ENCODE measurements at places on chromosomes 11 and 22.

GRCh38 chr11:35045236-35045820, 93.6 kb upstream of the CD44 start:
- peak; percentile 97 for DNase-seq

DNA sequence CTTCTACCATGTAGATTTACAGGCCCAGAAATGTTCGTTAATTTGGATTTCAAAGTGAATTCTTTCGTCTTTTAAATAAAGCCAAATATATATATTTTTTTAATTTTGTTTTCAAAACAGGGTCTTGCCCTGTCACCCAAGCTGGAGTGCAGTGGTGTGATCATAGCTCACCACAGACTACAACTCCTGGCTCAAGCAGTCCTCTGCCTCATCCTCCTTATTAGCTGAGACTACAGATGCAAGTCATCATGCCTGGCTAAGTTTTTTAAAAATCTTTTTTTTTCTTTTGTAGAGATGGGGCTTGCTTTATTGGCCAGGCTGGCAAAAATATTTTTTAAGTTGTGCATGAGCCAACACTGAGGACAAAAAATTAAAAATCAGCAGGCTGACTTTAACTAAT, 5.0 kb upstream of the LMO2 start:
- DNase-seq = no peak

- DNase-seq = no peak
These were observed 111.7 kb downstream of the ZNF280B start for GRCh38 chr22:22396741-22397291.

DNA sequence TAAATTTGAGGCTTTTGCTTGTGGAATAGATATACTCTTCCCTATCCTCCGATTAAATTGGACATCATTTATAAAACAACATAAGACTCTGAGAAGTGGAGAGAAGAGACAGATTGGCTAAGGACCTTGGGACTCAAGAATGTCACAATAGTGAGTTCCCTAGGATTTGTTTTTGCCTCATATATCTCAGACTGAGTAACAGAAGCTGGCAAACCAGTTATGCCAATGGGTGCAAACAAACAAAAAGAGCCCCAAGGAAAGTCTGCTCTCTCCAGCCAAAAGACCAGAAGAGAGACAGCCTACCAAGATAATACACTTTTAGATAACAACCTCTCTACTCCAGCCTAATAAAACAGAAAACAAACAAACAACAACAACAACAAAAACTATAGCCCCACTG, 28.9 kb downstream of the DEUP1 start:
- DNase-seq = no peak

DNA sequence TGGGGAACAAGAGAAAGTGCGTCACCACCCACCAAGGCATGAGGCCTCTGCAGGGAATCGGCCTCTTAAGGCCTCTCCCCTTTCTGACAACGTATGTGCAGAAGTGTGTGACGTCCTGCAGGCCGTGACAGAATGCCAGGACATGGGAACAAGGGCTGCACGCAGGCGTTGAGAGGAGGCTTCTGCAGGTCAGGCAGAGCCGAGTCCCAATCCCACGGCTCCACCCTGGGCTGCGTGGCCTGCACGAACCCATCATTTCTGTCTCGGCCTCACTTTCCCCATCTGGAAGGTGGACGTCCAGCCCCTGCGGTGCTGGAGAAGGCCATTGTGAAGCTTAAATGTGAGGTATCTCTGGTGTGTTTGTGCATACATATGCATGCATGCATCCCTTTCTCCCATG, 61.8 kb downstream of the SHANK2 start:
- DNase-seq = no peak

GRCh38 chr11:110123003-110123402, 29.8 kb downstream of the ZC3H12C start:
- DNase-seq = no peak

DNA sequence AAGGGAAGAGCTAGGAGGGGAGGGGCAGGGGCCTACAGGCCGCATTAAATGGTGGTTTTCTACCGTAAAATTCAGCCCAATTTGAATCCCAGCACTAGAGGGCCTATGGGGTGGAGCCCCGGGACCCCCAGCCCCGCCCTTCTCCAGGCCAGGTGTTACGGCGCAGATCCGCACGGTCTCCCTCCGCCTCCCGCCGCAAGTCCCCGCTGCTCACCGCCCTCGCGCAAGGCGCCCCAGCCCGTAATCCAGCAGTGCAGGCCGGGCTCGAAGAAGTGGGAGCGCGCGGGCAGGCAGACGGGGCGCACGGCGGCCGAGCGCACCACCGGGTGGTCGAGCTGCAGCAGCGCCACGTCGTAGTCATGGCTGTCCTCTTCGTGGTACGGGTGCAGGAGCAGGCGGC, 17.3 kb downstream of the KCTD17 start:
- no peak for DNase-seq

- DNase-seq = no peak
These were observed 988.1 kb downstream of the NTM start for GRCh38 chr11:132358573-132358953.

DNA sequence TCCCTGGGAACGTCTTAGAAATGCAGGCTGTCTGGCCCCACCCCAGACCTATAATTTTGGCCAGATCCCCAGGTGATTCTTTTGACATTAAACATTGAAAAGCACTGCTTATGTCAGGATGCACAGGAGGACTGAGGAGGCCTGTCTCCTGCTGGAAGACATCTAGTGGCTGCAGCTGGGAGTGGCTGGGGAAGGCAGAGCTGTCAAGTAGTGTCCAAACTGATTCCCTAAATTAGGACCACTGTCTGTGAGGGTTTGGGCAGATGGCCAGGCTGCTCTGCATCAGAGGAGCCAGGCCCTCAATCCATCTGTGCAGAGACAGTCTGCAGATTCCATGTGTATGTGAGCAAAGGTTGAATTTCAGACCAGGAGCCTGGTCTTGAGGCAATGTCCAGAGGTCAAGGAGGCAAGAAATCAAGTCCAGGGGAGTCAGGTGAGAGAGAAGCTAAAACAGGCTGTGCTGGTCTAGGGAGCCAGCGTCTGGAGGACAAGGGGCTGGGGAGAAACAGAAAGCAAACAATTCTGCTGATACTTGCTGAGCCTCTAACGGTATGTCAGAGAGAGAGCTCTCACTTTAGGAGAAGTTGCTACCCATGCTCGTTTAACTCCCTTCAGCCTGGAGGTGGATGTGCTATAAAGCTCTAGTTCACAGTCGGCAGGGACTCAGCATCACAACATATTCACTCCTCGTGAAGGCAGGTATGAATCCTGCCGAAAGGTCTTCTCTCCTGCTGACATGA, 15.3 kb upstream of the SYTL2 start:
- no peak for DNase-seq

DNA sequence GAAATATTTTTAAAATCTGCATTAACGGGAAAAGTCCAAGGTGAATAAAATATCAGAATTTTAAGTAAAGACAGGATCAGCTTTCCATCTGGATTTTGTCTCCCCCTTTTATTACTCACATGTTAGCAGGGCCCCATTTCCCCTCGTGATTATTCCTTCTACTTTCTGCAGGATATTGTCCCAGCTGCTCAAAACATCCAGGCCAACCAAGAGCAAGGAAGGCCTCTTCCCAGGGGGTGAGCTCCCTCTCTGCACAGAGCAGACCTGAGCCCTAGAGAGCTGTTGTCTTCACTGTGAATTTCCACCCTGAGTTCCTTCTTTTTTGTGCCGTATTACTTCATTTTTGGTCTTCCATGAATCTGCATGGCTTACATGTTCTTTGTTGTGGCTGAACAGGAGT, 3.7 kb upstream of the TMPRSS13 start:
- DNase-seq = no peak

DNA sequence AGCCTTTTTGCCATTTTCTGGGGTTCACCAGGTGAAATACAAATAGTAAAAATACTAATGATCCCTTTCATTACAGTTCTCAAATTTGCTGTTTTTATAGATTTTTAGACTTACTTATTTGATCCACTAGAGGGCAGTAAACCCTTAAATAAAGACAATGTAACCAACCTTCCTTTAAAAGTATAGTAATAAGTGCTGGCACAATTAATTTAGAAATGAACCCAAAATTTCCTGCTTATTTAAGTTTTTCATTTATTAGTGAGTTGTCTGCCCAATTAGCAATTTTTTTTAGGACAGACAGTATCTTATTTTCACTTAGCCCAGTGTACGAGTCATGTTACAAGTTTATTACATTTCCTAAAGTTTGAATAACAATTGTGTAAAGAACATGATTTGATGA, 4.7 kb downstream of the DDIAS start:
- DNase-seq = peak; percentile 18

DNA sequence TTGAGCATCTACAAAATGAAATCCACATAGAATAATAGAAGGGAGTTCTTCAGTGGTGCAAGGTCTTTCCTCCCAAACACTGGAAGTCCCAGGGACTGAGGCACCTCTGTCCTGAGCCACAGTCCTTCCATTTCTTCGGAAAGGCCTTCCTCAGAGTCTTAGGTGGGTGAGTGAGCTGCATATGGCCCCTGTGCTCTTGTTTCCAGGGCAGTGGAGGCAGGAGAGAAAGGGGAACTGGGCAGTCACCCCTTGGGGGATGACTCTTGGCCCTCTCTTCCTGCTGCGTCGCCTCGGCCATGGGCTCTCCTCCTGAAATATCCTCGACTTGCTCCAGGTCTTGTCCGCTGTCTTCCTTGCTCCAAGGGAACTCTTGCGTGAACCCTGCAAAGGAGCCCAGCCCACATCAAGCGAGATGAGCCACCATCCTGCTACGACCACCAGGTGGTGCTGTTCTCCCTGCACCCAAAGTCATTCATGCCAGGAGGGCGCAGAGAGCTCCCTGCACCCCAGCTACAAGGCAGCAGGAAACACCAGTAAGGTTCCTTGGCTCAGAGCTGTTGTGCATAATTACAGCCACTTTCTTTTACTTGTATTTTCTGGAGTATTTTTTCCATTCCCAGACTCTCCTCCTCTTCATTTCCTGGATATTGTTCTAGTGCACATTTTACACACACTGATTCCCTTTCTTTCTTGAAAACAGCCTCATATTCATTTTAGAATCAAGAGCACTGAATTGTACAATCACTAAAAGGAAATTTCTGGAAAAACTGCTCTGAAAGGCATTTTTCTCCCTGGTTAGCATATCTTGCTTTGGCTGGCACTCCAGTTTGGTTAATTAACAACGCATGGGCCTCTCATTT, 397.8 kb downstream of the OPCML start:
- DNase-seq = peak; percentile 1

DNA sequence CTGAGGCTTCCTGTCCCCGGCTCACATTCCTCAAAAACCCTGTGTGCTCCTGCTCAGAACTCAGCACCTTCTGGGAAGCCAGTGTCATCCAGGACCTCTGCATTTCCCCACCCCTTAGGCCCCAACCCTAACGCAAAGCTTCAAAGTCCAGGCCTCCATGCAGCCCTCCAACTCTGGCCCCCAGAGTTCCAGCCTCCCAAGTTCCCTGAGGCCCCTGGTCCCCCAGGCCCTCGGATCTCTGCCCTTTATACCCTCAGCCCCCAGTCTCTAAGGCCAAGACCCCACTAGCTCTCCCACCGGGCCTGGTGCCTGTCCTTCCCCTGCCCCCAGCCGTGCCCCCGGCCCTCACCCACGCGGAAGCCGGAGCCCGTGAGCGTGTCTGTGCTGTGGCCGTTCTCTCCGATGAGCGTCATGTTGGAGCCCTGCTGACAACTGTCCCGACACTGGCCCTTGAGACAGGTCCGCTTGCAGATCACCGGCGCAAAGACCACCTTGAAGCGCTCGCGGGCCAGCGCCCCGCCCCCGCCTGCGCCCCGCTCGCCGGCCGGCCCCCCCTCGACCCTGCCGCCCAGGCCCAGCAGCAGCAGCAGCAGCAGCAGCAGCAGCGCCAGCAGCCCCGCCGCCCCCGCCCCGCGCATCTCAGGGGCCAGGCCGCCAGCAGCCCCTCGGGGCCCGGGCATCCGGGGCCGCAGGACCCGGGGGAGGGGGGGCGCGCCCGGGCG, 718 bp downstream of the LTBP3 start:
- DNase-seq = no peak

DNA sequence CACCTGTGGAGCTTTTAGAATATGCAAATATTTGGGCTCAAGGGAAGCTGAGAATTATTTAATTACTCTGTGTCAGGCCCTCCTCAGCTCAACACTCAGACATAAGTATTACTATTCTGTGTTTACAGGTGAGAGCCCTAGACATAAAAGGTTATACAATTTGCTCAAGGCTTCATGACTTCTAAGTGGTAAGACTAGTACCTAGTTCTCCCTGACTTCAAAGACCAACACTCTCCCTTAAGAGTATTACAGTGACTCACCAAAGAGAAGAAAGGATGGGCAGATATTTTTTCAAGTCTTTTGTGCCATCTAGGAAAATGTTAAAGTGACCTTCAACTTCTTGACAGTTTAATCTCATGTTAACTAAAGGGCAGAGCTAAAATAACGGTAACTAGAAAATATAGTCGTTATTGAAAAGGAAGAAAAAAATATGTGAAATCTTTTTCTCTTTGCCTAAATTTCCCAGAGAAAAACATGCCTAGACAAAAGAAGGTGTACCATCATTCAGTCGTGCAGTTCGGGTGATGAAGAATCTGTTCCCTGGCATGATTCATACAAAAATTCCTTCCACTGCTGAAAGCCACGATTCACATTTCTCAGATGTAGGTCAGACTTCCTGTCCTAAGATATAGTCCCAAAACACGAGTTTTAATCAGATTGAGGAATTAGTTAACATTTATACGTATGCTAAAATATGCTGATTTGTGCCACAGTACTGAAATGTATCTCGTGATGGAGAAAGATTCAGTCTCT, 849.1 kb upstream of the API5 start:
- DNase-seq = no peak

DNA sequence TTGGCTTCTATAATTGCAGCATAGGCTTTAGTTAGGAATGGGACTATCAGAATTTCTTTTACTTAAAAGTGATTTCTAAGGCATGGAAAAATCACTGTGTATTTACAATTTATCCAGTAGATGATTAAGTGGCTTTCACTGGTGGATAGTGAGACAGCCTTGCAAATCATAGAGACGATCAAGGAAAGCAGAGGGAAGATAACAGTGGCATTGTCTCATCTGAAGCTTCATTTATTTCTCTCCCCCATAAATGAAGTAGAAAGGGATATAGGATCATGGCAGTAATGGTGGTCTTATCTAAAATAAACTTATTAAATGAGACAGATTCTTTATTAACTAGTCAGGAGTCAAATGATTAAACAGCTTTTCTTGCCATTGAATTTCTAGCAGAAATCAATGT, 224.2 kb upstream of the ANO5 start:
- DNase-seq = no peak

GRCh38 chr22:30435674-30436126, 10.1 kb downstream of the MTFP1 start:
- DNase-seq = no peak

DNA sequence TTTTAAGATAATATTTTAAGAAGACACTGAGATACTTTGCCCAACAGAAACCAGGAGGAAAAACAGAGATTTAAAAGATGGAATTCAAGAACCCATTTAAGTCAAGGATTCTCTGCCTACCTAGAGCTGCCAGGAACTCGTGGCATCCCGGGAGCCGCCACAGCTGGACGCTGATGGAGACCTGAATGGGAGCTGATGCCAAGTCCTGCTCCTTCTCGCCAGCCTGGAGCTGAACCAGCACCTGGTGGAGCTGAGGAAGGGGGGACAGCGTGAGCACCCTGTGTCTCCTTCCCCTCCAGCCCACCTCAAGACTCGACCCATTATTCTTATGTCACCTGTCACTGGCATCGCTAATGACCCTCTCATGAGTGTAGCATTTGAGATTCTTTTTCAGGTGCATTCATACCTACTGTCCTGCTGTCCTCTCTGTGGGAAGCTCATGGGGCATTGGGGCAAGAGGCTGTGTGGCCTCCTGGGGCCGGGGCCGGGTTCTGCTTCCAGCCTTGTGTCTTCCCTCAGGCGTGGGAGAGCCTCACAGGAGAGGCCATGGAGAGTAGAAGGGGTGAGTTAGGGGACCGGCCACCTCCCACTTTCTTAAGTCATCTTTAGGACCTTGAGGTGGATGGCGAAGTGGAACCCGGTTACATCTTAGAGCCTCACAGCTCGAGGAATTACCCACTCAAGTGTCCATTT, 70.8 kb upstream of the PITPNB start:
- no peak for DNase-seq
